ENCODE measurements at places on chromosomes 3 and 15.

GRCh38 chr15:68783226-68784058, 37.3 kb downstream of the ANP32A start:
- DNase-seq, result peak; percentile 11

DNA sequence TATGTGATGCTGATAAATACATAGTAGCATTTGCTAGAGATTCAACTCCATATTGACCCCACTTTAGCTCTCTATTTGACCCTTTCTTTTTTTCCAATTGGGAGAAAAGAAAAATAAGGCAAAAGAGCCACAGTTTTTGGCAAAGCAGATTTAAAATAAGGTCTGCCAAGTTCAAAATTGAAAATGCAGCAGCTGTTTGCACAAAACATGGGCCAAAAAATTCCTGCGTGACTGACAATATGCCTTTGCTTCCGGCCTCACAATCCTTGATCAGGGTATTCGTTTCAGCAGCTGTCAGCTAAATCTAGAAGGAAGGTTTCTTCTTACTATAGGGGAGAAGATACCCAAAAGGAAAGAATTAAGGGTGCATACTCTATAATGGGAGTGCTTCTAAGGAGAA, 563.5 kb upstream of the CCDC54 start:
- no peak for DNase-seq

- peak; percentile 49 for DNase-seq
Observed at GRCh38 chr15:98648654-98649471, 524 bp downstream of the IGF1R start.

- DNase-seq, result peak; percentile 27
Observed at GRCh38 chr15:70091726-70092463, 5.8 kb downstream of the TLE3 start.

- DNase-seq, result no peak
Observed at GRCh38 chr15:29425864-29426263, 156.2 kb upstream of the NSMCE3 start.

DNA sequence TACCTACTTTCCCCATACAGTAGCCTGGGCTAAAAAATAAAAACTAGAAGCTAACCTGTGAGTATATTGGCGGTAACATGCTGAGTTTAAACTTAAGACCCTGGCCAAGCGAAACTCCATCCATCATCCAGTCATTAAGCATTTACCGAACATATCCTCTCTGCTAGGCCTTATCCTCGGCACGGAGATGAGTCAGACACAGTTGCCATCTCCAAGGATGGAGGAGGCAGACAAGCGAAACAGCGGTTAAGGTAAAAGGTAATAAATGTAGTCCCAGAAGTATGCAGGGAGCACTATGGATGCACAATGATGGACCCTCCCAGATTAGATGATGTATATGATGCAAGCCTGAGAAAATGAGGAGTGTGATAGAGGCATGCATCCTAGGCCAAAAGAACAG, 143.6 kb downstream of the RYR3 start:
- no peak for DNase-seq

DNA sequence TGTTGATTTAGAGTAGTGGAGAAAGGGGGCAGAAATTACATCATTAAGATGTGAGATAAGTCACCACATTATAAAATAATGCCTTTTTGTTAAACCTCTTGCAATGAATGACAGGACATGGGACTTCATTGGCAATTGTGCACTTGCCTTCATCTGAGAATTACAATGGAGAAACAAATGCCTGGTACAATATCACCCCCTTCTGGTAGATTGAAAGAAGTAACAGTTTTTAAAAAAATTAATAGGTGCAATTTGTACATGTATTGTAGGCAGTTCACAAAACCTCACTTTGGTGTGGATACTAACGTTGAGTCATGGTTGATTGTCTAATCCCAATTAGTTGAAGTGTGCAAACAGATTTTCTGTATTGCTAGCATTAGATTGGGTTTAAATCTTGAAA, 4.6 kb upstream of the P2RY14 start:
- DNase-seq, result peak; percentile 74

DNA sequence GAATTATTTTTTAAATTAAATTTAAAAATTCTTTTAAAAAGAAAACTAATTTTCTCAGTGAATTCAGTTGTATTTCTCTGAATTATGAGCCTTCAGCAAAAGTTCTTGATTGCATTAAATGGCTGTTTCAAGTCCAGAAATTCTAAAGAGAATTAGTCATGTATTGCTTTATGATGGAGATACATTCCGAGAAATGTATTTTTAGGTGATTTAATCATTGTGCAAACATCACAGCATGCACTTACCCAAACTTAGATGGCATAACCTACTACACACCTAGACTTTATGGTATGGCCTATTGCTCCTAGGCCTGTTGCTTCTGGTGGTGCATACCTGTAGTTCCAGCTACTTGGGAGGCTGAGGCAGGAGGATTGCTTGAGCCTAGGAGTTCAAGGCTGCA, 44.3 kb upstream of the GCNT3 start:
- no peak for DNase-seq

DNA sequence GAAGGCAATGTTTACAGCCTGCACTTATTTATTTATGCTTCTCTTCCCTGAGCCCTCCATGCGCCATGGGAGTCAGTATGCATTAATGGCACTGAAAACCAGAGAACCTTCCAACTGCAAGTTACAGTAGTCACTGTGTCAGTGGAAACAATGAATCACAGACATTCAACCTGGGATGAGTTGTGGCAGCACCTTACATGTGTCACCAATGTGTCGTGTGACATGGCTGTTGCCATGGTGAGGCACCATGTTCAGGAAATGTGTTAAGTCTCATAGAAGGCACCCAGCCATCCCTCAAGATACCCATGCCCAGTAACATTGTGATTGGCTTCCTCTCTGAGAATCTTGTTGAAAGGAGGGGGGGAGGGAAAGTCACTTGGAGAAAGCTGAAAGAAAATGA, 105.0 kb downstream of the FOXP1 start:
- DNase-seq, result peak; percentile 62

DNA sequence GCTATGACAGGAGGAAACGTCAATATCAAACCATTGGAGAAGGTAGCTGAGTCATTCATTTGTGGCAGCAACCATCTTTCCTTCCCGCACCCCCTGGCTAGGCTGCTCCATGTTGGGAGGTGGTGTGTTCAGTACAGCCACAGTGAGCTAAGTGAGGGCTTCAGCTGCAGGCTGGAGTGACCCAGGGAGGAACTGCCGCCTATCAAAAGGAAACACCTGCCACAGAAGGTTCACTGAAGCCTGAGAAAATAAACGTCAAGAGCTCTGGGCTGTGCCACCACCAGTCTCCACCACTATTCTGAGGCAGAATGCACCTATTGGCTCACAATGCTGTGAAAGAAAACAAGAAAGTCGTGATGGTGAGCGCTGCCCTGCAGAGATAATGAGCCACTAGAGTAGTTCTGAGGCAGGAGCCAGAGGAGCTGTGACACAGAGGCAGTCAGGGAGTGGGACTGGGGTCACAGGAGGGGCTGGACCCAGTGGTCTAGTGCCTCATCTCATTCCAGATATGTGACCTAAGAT, 34.8 kb upstream of the CD47 start:
- DNase-seq, result no peak

DNA sequence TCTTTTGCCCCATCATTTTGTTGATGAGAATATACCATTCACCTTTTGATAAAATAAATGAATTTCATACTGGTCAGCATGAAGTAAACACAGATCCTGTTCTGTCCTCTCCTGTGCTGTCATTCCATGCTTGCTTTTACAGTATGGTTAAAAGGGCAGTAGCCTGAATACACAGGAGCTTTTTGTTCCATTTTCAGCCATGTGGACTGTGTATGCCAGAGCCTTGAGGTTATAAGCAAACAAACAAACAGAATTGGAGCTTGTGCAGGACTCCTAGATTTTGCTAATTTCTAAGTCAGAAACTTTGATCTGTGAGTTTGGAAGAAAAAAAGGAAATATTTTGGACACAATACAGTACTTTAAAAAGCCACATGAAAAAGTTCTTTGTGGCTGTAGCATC, 91.9 kb downstream of the LRRC28 start:
- no peak for DNase-seq

DNA sequence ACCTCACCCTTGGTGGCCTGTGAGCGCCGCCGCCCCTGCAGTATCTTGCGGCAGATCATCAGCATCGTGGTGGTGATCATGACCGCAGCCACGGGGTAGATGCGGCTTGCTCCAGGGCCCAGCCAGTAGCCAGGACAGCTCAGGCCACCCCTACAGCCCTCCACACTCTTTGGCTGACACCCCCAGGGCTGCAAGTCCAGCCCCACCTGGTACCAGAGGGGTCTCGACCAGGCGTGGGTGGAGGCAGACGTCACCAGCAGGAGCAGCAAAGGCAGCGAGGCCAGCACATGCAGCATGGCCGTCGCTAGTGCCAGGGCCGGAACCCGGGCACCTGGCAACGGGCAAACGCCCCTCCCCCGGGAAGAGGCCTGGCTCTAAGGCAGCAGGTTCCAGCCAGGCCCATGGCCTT, at the start of gene TMEM89:
TMEM89 (minus strand) TSS at position 309 of the 409 bp plus-strand sequence; CDS start at position 296, 13 bp downstream.
- no peak for DNase-seq

DNA sequence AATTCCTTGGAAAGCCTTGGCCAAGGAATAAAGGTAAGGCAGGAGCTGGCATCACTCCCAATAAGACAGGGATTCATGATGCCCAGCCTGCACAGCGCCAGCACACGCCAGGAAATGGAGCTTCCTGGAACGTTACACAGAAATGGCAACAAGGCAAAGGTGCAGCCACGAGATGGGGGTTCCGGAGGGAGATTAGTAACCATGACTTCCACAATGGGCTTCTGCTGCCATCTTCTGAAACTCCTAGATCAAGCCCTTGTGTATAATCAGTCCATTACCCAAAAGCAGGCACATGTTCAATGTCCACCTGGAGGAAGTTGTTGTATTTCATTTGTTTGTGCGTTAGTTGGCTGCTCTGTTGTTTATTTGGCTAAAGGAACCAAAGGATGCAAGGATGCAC, 131.2 kb upstream of the TRIM42 start:
- peak; percentile 59 for DNase-seq

GRCh38 chr3:49626101-49626581, 48.0 kb upstream of the APEH start:
- DNase-seq, result no peak

DNA sequence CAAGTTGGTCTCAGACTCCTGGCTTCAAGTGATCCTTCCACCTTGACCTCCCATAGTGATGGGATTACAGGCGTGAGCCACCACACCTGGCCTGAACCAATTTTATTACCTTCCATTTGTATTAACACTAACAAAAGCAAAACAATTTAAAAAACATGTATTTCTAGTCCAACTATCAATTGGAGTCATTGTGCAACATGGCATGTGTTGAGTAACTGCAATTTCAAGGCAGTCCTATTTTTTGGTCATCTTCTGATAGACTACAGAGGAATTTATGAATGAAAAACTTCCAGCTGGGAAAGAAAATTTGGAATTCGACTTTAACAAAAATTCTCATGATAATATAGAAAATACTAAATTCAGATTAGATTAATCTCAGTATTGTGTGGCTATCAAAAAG, 16.8 kb downstream of the SPTSSB start:
- no peak for DNase-seq

GRCh38 chr15:33234020-33234461, 39.5 kb upstream of the FMN1 start:
- peak; percentile 68 for DNase-seq

DNA sequence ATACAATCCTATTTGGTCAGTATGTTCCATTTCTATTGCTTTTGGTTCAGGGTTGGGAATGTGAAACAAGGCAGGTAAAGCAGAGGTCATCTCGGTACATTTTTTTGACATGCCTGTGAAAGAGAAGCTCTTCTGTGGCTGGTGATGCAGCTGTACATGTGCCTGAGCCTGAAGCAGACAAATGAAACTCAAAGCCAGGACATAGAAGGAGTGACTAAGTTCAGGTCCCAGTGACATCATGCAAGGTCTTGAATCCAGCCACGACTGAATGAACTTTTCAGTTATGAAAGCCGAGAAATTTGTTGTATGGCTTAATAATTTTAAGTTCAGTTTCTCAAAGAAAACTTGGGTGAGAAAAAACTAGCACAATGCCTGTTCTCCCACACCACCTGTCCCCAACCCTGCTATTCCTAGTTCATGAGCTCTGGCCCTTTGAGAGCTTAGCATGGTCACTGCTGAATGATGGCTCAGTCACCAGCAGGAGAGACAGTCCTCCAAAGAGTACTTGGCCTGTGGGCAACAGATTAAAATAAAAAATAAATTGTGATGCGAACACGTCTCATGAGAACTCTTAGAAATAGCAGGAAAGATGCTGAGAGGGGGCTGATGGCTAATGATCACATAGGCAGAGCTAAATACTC, 600.2 kb upstream of the GRM7 start:
- DNase-seq, result no peak

DNA sequence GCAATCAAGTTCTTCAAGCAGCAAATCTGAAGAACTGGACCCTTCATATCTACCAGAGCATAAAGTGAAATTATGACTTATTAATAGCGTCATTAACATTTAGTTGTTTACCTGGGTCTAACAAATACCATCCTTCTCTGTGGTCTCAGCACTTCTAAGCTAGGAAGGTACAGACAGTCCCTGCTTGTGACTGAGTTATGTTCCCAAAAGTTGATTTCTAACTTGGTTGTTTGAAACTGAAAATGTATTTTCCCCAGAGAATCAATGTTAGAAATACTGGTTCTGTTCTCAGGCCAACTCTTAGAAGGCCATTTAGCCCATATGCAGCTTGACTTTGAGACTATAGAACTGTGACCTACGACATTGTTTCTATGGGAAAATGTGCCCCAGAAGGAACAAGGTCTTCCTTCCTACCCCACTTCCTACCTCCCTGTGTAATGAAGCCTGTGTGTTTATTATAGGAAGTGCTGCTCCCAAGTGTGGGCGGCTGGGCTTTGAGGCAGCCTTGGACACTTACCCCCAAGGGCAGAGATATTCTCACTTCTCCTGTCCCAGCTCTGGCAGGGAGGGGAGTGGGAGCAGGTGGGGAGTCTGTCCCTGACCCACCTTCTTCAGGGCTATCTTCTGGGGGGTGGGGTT, 12.2 kb upstream of the MAPK6 start:
- DNase-seq, result no peak

DNA sequence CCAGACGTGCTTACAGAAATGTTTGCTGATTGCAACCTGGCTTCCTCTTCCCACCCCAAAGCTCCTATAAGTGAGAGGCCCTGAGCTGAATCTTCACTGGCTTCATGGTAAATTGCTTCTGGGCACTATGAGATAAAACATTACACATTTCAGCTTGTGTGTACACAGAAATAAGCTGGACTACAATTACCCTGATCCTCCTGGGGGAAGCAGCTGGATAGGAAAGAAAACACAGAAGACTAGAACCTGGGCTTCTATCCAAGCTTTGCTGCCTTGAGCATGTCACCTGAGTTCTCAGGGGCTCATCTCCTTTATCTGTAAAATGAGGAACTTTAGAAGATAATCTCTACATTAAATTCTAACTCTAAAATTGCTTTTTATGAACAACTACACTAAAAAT, 40.3 kb downstream of the THBS1 start:
- DNase-seq, result no peak

GRCh38 chr3:72232777-72233176, 447.8 kb upstream of the PROK2 start:
- no peak for DNase-seq

- DNase-seq, result no peak
Observed at GRCh38 chr15:49473031-49473430, 50.0 kb downstream of the FGF7 start.

Measured in M059J (cell line).